ENCODE measurements at places on chromosomes 11 and 22.
A peak's percentile ranks its signal among the peaks of the same experiment; 100 is the strongest.

- DNase-seq = no peak
Observed at GRCh38 chr11:643849-644738, 7.0 kb downstream of the DRD4 start.

- no peak for DNase-seq
Observed at GRCh38 chr11:116642902-116643301, 129.9 kb downstream of the BUD13 start.

DNA sequence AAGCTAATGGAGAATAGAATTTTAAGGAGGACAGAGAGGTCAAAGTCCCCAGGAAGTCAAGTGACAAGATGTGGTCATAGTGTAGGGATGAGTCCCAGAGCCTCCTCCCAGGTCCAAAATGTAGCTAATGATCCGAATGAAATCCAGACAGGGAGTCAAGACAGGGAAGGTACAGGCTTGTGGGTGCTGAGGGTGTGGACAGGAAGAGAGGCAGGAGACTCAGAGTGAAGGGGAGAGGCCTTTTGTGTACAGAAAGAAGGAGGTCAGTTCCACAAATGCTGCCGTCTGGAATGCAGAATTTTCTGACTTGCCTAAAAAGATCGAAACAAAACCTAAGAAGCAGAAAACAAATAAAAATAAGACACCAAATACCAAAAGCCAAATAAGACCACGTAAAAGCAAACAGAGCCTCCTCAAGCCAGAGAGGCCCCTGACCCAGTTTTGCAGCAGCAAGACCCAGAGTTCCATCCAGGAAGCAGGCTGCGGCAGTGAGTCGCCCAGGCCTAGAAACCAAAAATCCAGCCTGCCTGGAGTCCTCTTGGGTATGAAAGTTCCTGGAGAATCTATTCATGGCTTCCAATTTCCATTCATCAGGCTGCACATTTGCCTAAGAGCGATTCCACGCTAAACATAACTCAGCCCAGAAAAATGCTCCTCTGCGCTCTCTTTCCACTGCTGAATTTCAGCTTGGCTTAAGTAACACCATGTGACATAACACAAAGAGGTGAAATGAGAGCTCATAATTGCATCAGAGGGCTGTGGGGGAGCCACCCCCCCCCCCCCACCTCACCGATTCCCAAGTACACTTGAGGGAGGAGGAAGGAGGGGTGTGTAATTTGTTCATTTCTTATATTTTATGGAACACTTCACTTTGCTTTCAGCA, 71.2 kb downstream of the KIRREL3 start:
- no peak for DNase-seq

DNA sequence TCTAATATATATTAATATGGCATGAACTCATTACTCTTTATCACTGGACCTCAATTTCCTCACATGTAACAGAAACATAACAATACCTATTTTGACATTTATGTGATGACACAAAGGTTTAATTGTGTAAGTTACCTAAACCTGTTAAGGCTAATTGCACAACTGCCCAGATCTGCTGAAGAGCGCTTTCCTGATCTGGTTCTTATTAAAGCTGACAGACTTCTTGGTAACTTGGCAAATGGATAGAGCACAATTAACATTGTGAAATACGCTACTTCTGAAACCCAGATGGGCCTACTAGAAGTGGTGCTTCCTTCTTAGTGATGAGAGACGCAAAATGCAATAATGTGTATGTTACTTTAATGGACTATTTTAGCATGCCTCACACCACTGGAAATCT, 1767.2 kb upstream of the RAG2 start:
- no peak for DNase-seq

- no peak for DNase-seq
Observed at GRCh38 chr11:2857276-2857675, 28.3 kb downstream of the CDKN1C start.

- DNase-seq = no peak
Observed at GRCh38 chr11:28048812-28049211, 59.1 kb downstream of the KIF18A start.

DNA sequence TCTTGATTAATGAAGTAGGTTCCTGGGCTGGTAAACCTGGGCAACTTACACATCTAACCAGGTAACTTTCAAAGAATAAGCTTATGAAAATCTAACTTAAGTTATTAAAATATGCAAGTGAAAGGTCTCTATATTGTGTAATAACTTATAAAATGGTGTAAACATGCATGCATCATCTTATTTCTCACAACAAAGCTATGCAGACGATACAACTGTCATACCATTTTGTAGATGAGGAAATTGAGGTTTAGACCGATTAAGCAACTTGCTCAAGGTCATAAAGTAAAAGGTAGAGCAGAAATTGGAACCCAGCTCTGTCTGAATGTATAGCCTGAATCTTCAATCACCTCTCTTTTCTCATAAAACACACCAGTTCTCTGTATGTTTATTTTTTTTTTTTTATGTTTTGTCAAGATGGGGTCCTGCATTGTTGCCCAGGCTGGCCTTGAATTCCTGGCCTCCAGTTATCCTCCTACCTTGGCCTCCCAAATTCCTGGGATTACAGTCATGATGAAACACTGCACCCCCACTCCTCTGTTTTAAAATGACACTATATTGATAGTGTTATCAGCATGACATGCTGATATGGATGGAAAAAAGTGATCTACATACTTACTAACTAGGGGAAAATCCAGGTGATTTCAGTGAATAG, 109.6 kb downstream of the SGSM3 start:
- no peak for DNase-seq

DNA sequence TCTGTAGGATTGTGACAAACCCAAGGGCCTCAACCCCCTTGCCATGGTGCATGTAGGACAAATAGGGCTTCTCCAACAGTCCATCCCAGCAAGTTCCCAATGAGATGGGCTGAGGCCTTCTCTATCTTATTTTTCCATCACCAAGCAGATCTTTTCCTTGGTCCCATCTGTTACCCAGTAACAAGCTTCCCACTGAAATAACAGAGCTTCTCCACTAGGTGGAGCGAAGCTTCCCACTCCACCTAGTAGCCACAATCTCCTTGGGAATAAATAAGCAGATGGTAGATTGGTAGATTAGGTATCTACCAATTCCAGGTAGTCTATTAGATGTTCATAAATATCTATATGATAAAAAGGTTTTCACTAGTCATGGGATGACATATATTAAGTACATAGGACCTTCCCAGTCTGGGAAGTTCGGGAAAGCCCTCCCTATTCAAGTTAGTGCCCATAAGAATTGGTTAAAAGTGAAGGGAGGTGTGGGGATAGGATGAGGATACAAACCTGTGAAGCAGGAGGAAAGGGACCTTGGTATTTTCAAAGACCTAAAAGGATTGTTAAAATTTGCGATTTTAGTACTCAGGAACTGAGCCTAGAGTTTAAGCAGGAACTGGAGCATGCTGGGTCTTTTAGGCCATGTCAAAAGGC, 5.9 kb upstream of the OR52L1 start:
- peak; percentile 3 for DNase-seq

DNA sequence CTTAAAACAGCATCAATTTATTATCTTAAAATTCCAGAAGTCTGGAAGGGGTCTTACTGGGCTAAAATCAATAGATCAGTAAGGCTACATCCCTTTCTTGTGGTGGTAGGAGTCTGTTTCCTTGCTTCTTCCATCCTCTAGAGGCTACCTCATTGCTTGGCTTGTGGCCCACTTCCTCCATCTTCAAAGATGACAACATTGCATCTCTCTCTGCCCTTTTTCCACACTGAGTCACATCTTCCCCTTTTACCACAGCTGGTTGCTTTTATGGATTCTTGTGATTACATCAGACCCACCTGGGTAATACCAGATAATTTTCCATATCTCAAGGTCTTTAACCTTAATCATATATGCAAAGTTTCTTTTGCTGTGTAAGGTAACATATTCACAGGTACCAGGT, 60.9 kb downstream of the GRIA4 start:
- no peak for DNase-seq

- DNase-seq = no peak
Observed at GRCh38 chr22:48070083-48070482, 1307.6 kb downstream of the TBC1D22A start.

GRCh38 chr11:69876013-69876412, 56.8 kb upstream of the FGF3 start:
- DNase-seq = no peak

DNA sequence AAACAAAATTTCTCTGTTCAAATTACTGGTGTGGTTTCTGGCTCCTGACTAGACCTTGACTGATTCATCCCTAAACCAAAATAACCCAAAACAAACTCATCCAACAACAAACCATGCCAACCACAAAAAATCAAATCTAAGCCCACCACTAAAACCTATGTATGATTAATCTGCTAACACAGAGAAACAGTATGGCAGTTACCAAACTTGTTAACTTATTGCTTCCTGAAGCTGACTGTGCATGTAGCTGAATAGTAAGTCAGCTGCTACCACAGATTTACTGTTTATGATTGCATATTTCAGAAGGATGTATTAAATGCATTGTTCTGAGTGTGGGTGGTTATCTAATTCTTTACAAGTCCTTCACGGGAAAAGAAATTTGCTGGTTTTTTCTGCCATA, 231.1 kb downstream of the SWAP70 start:
- no peak for DNase-seq

DNA sequence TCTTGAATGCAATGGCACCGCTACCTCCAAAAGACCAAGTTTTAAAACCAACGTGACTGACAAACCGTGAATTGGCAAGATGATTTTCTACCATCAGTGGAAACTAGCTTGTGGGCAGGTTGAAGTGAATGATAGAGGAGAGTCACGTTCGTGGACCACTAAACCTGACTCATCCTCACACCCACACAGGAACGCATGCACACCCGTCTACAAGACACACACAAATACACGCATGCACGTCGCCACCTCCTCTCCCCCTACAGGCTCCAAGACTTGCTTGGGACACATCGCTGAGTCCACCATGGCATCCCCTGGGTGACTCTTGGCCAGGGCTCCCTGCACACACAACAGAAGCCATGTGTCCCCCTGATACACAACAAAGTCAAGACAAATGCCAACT, 14.4 kb downstream of the TMPRSS6 start:
- no peak for DNase-seq

- no peak for DNase-seq
Observed at GRCh38 chr22:43540529-43540923, 128.7 kb downstream of the MPPED1 start.

DNA sequence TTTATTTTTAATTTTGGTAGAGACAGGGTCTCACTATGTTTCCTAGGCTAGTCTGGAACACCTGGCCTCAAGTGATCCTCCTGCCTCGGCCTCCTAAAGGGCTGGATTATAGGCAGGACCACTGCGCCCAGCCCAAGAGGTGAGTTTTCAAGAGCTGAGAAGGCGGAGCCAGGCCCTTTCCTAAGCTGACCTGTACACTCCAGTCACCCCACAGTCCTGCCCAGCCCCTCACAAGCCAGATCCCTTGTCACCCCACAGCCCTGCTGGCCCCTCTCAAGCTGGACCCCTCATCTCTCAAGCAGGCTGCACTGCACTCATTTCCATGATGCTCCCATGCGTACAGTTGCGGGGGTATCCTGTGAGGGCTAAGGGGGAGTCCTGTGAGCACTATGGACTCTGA, 2.9 kb downstream of the DENND6B start:
- DNase-seq = no peak

DNA sequence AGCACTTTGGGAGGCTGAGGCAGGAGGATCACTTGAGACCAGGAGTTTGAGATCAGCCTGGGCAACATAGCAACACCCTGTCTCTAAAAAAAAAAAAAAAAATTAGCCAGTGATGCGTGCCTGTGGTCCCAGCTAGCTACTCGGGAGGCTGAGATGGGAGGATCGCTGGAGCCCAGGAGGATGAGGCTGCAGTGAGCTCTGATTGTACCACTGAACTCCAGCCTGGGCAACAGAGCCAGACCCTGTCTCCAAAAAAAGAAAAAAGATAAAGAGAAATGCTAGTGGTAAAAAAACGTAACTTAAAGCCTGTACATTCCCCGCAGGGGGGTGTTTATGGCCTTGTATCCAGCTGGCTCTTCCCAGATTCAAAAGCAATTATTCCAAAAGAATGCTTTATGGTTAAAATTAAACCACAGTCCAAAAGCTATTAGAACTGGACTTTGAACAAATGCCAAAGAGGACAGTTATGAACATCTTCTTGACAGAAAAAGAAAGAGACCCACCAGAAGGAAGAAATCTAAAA, 16.4 kb upstream of the SNX32 start:
- DNase-seq = no peak

DNA sequence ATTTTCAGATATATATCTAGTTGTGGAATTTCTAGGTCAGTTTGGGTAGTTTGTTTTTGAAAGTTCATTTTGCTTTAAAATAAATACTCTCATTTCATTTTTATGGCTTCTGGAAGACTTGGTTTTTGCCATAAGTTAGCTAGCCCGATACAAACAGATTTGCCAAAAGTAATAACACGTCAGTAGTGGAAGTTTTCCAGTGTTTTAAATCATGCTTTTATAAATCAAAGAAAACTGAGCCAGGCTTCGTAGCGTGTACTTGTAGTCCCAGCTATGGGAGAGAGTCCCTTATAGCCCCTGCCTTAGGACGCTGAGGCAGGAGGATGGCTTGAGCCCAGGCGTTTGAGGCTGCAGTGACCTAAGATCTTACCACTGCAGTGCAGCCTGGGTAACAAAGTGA, 21.7 kb upstream of the MICALL1 start:
- no peak for DNase-seq

- DNase-seq = no peak
Observed at GRCh38 chr11:24496386-24496735, 492 bp upstream of the LUZP2 start.

DNA sequence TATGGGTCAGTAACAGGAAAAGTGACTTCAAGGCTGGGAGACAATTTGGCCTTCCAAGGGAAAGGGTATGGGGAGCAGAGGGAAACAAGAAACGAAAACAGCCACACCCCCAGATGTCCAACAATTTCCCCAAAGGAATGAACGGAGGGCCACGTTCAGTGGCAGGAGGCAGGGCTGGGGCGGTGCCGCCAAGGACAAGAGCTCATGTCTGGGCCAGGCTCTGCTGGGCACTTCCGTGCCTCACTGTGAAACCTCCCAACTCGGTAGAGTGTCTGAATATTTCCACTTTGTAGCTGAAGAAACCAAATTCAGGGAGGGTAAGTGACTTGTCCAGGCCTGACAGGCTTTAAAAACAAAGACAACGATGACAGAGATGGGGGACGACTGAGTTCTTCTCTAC, 11.9 kb downstream of the IFT27 start:
- no peak for DNase-seq

DNA sequence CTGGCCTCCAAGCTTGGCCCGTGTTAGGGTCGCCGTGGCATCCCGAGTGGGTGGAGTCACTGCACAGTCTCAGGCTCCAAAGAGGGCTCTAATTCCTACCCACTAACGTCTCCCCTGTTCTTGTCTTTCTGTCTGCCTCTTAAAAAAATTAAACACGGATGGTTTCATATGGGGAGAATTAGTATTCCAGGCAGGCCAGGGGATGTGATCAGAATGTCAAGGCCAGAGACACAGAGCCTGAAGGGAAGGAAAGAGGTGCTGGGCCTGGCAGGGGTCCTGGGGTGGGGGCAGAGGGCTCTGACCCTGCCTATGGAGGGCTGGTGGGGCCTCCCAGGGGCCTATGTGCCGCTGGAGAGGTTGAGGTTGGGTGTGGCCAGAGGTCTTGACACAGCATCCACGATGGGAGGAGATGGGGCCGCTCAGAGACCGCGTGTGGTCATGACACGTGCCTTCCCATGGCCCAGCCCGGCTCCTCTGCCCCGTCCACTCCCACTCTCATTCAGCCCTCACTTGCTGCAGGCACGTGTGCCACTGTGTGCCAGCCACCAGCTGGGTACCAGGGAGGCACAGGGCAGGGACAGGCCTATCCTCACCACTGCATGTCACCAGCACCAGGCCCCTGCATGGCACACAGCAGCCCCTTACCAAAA, 56.5 kb downstream of the FLRT1 start:
- DNase-seq = peak; percentile 5

GRCh38 chr22:20107951-20108756, 7.8 kb upstream of the RANBP1 start:
- DNase-seq = no peak

- peak; percentile 48 for DNase-seq
Observed at GRCh38 chr11:1515082-1516060, 28.8 kb upstream of the MOB2 start.

Measured in CD4-positive, alpha-beta T cell treated with Interferon alpha-2 for 1 hour (primary cell).